ENCODE measurements at places on chromosomes 1 and 21. TPM values are rescaled to one million over a fixed set of nuclear protein-coding genes. Genes with fewer than 3 reads are reported as not detected.

- peak overlapping the region; percentile 67 for H3K4me3 ChIP-seq
- H3K36me3 ChIP-seq: no peaks in the 10 kb centered on the region
- H3K27ac ChIP-seq: peak overlapping the region; percentile 78
- peak; percentile 71 for DNase-seq
Observed at GRCh38 chr1:202860744-202861419, 28.1 kb downstream of the RABIF start.

DNA sequence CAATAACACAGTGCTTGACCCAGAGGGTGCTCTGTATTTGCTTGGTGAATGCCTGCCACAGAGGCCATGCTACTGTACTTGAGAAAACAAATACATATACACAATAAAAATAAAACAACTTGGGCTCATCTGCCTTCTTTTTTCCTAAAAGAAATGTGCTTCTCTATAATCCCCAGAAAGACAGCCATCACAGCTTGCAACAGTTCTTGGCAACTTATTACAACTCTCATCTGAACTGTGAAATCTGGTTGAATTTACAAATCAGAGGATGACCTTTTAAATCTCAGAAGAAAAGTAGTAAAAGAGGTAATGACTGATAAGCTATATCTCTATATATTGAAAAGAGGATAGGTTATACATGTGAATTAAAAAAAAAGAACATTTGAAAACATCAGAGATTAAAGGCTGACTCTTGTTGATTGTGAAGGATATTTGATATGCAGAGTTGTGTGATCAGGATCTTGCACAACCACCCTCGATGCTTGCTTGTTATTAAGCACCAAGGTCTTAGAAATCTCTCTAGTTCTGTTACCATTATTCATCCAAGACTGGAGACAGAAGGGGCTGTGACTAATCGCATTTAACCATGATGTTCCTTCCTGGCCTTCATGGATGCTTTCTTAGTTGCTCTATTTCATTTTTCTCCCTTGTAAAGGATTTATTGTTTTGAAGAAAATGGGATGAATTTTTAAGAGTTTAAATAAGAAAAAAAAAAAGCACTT lies 213.4 kb downstream of the APP start:
- no peaks in the 10 kb centered on the region for H3K4me1 ChIP-seq
- H3K27ac ChIP-seq: no peak overlapping the region
- H3K27me3 ChIP-seq: no peaks in the 10 kb centered on the region
- no peak for DNase-seq
- no peak overlapping the region for H3K4me3 ChIP-seq

TINAGL1 gene
- total RNA-seq: 23.2 TPM

DNA sequence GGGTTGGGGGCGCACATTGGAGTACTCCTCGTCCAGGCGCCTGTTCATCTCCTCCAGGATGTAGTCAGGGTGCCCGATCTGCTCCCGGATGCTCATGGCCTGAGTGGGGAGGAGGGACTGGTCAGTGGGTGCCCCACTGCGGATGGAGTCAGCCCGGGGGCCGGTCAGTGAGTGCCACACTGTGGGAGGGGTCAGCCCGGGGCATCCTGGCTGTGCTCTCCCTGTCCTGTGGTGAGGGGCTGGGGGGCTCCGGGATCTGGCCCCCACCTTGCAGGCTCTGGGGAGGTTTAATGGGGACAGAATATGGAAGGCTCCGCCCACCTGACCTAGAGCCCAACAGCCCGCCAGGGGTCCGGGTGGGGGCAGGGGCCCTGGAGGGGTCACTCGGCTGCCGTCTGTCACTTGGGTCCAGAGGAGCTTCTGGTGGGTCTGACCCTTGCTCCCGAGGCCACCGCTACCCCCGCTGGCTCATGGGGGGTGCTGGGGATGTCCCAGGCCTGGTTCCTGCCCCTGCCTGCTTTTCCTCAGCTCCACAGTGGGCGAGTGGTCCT lies 8.8 kb downstream of the PRXL2B start:
- H3K27me3 ChIP-seq: no peaks in the 10 kb centered on the region
- H3K4me1 ChIP-seq: peaks cover 12% of the 10 kb centered on the region
- no peak for DNase-seq
- H3K36me3 ChIP-seq: no peaks in the 10 kb centered on the region
- no peak overlapping the region for H3K27ac ChIP-seq

DNA sequence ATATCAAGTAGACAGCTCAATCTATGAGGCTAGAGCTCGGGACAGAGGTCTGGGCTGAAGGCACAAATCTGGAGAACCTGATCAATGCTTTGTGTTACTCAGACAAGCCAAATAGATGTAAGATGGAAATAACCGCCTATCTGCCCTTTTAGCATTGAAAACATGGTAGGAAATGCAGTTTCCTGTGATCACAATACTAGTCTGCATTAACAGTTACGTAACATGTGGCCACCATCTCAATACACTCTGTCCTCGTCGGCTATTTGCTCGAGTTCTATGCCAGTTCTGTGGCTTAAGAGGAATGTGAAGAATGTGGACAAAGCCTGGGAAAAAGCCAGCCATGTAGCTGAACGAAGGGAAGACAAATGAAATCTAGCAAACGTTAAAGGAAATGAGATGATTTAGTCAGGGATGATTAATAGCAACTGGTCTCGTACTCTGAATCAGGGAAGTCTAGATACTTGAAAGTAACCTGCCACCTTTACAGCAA lies 73.3 kb downstream of the HSF2BP start:
- DNase-seq: peak; percentile 83
- no peaks in the 10 kb centered on the region for H3K27me3 ChIP-seq
- H3K36me3 ChIP-seq: no peaks in the 10 kb centered on the region
- H3K27ac ChIP-seq: peak overlapping the region; percentile 12

DNA sequence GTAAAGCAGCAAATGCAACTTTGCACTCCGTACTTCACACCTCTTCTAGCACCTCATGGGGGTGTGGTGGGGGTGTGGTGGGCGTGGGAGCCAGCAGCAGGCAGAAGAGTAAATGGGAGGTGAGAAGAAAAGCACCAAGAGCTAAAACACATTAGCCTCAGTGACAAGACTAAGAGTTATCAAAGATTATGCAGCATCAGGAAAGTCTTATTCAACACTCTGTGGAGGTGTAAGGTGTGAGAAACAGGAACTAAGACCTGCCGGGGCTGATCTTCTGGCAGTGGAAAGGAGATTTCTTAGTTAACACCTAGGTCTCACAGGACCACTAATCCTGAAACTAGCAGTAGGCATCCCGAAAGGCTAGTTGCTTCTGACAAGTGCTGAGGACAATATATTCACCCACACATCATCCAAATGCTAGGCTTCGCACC lies 9.9 kb downstream of the TGFBR3 start:
- no peak for DNase-seq
- no peaks in the 10 kb centered on the region for H3K36me3 ChIP-seq
- H3K27me3 ChIP-seq: no peaks in the 10 kb centered on the region

DNA sequence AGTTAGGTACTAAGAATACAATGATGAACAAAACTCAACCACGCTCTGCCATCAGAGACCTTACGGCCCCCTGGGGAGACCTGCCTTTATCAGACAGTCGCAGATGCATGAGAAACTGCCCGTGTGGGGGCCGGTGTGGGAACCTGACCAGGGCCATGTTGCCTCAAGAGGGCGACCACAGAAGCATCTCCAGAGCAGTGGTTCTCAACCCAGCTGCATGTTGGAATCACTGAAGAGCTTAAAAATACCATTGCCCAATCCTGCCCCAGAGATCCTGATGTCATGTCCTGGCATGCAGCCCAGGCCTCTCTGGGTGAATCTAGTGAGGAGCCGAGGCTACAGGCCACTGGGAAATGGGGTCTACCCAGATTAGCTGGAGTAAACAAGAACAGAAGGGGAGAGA lies 108.7 kb downstream of the PRDM2 start:
- no peaks in the 10 kb centered on the region for H3K27me3 ChIP-seq
- no peak overlapping the region for H3K27ac ChIP-seq
- no peak overlapping the region for H3K4me3 ChIP-seq
- H3K4me1 ChIP-seq: peaks cover 7% of the 10 kb centered on the region
- H3K36me3 ChIP-seq: no peaks in the 10 kb centered on the region
- no peak for DNase-seq

DNA sequence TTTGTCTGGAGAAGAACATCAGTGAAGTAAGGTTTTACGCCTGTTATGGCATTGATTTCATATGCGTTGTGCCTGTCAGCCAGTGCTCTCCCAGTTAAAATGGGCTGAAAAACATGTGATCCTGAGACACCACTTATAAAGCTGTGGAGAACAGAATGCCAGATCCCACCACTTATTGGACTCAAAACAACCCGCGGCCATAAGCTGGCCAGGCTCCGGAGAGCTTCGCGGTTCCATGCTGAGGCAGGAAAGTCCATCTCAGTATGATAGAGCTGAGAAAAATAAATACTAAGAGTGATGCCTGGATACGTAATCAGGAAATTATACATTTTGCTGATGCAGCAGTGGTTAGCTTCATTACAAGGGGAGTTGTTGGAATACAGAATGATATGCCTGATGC lies 5.1 kb downstream of the APOBEC4 start:
- no peaks in the 10 kb centered on the region for H3K27me3 ChIP-seq
- H3K27ac ChIP-seq: no peak overlapping the region
- no peaks in the 10 kb centered on the region for H3K4me1 ChIP-seq

All from testis (tissue), 5 donors.